Osteoblast (primary cell): ENCODE measurements at places on chromosomes 11 and 22. TPM values are rescaled to one million over a fixed set of nuclear protein-coding genes. Genes with fewer than 3 reads are reported as not detected.
A peak's percentile ranks its signal among the peaks of the same experiment; 100 is the strongest.

MMP1 gene
- total RNA-seq = 0.72 and 1.5 TPM in 2 replicates

- H3K27me3 ChIP-seq = no peaks in the 10 kb centered on the region
- H3K4me1 ChIP-seq = peaks cover 14% of the 10 kb centered on the region
- H3K36me3 ChIP-seq = no peaks in the 10 kb centered on the region
- H3K4me3 ChIP-seq = no peak overlapping the region
Measured at GRCh38 chr11:131875611-131876010, 505.2 kb downstream of the NTM start.

DNA sequence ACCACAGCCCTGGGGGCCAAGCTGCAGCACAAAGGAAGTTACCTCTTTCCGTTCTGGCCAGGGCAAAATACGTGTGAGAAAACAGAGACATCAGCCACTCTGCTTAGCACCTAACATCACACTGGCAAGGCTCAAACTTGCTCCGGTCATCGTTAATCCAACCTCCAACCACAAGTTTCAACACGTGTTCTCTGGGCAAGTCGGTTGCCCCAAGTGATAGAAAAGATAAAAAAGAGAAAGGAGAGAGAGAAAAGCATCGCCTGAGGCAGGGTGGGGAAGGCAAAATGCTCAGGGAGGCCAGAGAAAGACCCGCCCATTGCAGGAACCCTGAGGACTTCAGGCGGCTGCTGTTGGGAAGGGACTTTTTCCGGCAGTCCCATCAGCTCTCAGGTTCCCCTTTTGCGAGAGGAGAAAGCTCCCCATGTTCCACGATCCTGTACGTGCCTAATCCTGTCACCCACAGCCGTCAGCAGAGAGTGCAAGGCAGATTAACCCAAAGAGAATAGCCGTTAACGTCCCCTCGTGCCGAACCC, 18.5 kb upstream of the B4GALNT4 start:
- DNase-seq = no peak
- H3K36me3 ChIP-seq = no peaks in the 10 kb centered on the region
- H3K4me1 ChIP-seq = peaks cover 23% of the 10 kb centered on the region
- no peak overlapping the region for H3K27ac ChIP-seq
- H3K4me3 ChIP-seq = no peak overlapping the region

- DNase-seq = no peak
- no peak overlapping the region for H3K4me3 ChIP-seq
- no peaks in the 10 kb centered on the region for H3K4me1 ChIP-seq
- no peaks in the 10 kb centered on the region for H3K36me3 ChIP-seq
- no peaks in the 10 kb centered on the region for H3K27me3 ChIP-seq
Measured at GRCh38 chr11:129408865-129409444, 33.3 kb downstream of the BARX2 start.

- no peak overlapping the region for H3K27ac ChIP-seq
- no peaks in the 10 kb centered on the region for H3K36me3 ChIP-seq
- no peak overlapping the region for H3K4me3 ChIP-seq
- peaks cover 19% of the 10 kb centered on the region for H3K4me1 ChIP-seq
- no peak for DNase-seq
Measured at GRCh38 chr11:86781546-86781945, 18.8 kb upstream of the PRSS23 start.

GRCh38 chr22:30425616-30426387, at the start of gene MTFP1:
MTFP1 (plus strand) TSS chr22:30425768; CDS start chr22:30425880, 112 bp downstream.
- no peaks in the 10 kb centered on the region for H3K27me3 ChIP-seq
- peaks cover 50% of the 10 kb centered on the region for H3K4me1 ChIP-seq
- peak within 1 kb of the TSS; percentile 79 for H3K4me3 ChIP-seq
- H3K27ac ChIP-seq = peak within 1 kb of the TSS; percentile 97

DNA sequence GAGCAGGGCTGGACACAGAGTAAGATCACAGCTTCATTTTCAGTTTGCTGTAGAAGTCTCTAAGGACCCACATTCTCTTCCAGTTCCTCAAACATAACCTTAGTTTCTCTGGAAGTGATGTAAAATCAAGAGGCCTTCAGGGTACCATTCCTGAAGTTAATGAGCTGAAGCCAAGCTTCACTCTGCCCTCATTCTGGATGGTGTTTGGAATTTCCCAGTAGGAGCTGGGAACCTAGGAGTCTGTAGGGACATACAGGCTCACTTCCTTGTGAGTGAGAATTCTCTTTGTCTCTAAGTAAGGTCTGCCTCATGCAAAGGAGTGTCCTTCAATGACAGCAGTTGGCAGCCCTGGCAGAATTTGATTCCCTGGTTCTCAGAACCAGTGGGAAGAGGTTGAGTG, 142.4 kb upstream of the NARS2 start:
- H3K4me1 ChIP-seq = peaks cover 12% of the 10 kb centered on the region
- no peak overlapping the region for H3K27ac ChIP-seq
- H3K4me3 ChIP-seq = no peak overlapping the region
- DNase-seq = no peak
- H3K27me3 ChIP-seq = no peaks in the 10 kb centered on the region

- no peak overlapping the region for H3K4me3 ChIP-seq
- no peak for DNase-seq
- no peaks in the 10 kb centered on the region for H3K36me3 ChIP-seq
- no peak overlapping the region for H3K27ac ChIP-seq
- no peaks in the 10 kb centered on the region for H3K27me3 ChIP-seq
Measured at GRCh38 chr22:33897448-33897835, 22.8 kb downstream of the LARGE1 start.

GRCh38 chr22:46317646-46318045, 17.9 kb upstream of the TRMU start:
- peaks cover 15% of the 10 kb centered on the region for H3K36me3 ChIP-seq
- H3K4me3 ChIP-seq = no peak overlapping the region
- H3K4me1 ChIP-seq = no peaks in the 10 kb centered on the region
- no peak overlapping the region for H3K27ac ChIP-seq
- no peaks in the 10 kb centered on the region for H3K27me3 ChIP-seq
